ENCODE measurements at places on chromosomes 13 and 19. TPM values are rescaled to one million over a fixed set of nuclear protein-coding genes. Genes with fewer than 3 reads are reported as not detected.
A peak's percentile ranks its signal among the peaks of the same experiment; 100 is the strongest.

DNA sequence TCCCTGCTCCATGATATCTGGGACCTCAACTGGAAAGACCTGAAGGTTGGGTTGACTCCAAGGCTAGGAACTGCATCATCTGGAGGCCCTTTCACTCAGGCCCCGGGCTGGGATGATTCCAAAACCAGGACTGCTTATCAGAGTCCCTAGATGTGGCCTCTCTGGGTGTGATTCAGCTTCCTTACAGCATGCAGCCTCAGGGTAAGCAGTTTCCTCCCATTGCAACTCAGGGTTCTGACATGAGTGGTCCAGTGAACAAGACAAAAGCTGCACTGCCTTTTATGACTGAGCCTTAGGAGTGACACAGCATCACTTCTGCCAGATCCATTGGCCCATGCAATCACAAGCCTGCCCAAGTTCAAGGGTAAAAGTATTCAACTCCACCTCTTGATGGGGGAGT is 502.8 kb downstream of the COG6 start:
- DNase-seq: no peak

GRCh38 chr13:75636436-75637180 is 478 bp downstream of the LMO7 start:
- DNase-seq: no peak

- DNase-seq: no peak
These were observed 163.0 kb upstream of the IRS2 start for GRCh38 chr13:109949397-109949796.

GRCh38 chr13:110983241-110983640 is 68.4 kb upstream of the ANKRD10 start:
- DNase-seq: no peak

DNA sequence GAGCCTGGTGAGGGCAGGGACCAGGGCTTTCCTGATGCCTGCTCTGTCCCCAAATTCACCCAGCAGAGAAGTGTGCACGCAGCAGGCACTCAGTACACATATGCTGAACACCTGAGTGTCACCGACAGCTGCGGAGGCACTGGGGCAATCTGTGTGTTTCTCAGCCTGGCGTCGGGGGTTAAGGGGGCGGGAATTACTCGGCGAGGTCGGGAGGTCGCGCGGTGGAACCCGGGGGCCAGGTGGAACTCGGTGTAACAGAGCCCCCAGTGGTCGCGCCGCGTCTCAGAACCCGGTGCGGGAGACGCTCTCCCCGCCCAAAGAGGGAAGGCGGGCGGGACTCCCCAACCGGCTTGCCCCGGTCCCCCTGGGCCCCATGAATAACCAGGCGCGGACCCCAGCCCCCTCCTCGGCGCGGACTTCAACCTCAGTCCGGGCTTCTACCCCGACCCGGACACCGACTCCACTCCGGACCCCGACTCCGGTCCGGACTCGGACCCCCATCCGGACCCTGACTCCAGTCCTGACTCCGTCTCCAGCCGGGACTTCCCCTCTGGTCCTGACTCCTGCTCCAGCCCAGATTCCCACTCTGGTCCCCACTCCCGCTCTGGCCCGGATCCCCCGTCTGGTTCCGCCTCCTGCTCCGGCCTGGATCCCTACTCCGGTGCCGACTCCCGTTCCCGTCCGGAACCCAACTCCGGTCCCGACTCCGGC is at the start of gene SELENOV:
Gene SELENOV (plus strand): TSS at position 300 of the 711 bp plus-strand sequence. CDS start 74 bp downstream, at position 374.
- no peak for DNase-seq

DNA sequence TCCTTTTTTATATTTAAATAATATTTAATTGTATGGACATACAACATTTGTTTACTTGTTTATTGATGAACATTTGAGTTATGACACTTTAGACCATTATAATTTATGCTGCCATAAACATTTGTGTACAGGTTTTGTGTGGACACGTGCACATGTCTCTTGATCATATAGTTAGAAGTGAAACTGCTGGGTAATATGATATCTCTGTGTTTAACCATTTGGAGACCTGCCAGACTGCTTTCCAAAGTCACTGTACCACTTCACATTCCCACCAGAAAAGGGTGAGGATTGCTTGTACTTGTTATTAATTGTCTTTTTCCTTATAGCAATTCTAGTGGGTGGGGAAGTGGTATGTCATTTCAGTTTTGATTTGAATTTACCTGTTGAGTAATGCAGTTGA is 145.6 kb upstream of the KLHL1 start:
- DNase-seq: no peak

DNA sequence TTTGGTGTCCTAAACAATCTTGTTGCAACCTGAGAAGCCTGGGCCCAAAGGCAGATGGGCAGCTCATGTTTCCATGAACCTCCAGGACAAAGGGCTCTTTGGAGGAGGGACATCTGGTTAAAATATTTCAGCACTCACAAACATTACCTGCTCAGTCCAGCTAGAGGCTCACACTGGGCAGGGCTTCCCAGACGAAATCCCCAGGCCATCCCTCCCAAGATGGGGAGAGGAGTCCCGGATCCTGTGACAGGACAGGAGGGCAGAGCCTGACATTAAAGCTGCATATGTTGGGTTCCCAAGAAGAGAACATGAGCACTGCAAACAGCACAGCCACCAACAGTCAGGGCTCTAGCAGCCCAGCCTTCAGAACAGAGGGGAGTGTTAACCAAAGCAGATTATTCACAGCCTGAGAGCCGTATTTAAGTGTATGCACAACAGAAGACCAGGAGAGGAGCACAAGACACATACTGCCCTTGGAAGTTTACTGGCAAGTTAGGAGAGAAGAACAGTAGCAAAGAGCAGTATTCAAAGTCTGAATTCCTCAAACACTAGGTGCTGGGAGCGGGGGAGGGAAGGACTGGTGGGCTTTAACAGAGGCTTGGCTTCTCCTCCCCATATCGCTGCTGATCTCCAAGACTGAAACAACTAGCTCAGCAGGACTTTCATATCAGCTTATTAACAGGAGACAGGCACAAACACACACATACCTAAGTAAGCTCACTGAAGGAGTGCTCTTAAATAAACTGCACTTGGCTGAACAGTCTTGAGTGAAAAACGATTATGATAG is 12.3 kb downstream of the ATP7B start:
- DNase-seq: no peak

DNA sequence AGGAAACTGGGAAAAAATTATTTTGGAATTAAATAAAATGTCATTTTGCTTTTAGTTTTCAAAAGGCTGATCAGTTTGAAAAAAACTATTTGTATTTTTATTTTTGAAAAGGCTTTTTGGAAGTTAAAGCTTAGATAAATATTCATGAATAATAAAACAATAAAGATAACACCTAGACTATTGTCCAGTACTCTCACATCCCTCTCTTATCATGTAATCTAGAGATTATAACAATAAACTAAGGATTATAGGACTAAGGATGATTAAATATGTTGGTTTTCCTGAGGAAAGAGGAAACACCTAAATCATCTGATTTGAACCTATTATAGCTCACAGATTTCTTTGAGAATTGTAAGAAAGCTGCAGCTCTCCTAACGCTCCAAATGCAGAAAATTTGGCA is 81.4 kb upstream of the AKAP11 start:
- no peak for DNase-seq

DNA sequence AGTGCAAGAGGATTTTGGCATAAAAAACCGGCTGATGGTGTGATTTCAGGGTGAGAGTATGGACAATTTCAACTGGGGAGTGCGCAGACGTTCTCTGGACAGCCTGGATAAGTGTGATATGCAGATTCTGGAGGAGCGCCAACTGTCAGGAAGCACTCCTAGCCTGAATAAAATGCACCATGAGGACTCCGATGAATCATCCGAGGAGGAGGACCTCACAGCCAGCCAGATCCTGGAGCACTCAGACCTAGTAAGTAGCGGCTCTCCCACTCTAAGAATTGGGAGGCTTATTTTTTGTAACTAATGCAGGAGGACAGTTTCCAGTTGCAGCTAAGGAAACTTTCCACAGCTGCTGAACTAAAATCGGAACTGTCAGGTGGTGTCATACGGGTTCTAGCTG is 53.6 kb downstream of the ZAR1L start:
- peak; percentile 67 for DNase-seq

GRCh38 chr19:46730187-46730586 is 13.3 kb upstream of the PRKD2 start:
- no peak for DNase-seq

The C19orf67 gene
- total RNA-seq: not detected

The LGALS7 gene
- not detected for total RNA-seq

The F10 gene
- total RNA-seq: 9.4 TPM

The ZNF441 gene
- total RNA-seq: 17.9 TPM

The ARHGAP33 gene
- 17.8 TPM for total RNA-seq

The PRR22 gene
- total RNA-seq: 7.3 TPM

Data from ureter (tissue), 1 donor.